IMR-90 (cell line): ENCODE measurements at places on chromosomes 1 and 21. TPM values are rescaled to one million over a fixed set of nuclear protein-coding genes. Genes with fewer than 3 reads are reported as not detected.
A peak's percentile ranks its signal among the peaks of the same experiment; 100 is the strongest.

GRCh38 chr1:229726061-229726460 is 100.0 kb downstream of the URB2 start:
- DNase-seq: no peak

SLC9A1 gene
- polyA plus RNA-seq: 20.5 and 21.2 TPM in 2 replicates

DNA sequence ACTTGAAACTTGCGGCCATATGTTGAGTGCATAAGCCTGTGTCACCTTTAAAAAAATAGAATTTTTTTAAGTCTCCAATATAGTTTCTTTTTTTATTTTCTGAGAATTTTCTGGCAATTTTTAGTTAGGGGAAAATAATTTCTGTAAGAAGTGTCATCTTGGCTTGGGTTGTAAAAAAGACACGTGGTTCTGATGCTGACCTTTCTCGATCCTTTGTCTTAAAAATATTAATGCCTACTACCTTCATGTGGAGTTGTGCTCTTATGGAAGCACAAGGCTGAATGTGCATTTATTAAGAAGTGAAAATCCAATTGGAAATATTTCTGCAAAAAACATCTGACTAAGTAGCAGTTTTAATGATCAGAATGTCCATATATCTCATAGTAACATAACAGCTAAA is 3.5 kb downstream of the ELAVL4 start:
- no peak for DNase-seq

- no peak for DNase-seq
Measured at GRCh38 chr1:39370602-39371001, 120.8 kb upstream of the BMP8A start.

GRCh38 chr21:42056468-42056867 is 14.6 kb upstream of the UMODL1 start:
- DNase-seq: peak; percentile 18

DNA sequence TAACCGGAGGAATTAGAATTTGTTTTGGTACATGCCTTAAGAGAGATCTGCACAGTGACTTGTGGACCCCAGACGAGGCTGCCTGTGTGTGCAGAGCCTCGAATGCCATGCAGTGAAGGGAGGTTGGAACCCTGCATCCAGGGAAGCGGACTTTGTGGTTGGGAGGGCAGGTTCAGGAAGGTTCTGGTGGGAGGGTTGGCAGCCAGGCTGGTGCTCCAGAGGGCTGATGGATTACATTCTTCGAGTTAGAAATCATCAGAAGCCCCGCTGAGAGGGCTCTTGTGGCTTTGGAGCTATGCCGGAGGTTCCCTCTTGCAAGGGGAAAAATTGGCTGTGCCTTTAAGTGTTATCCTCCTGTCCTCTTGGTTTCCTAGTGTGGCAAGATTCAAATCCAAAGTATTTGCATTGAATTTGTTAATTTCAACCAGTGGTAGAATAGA is 21.1 kb downstream of the ROR1 start:
- DNase-seq: peak; percentile 28

- DNase-seq: no peak
Measured at GRCh38 chr1:42783092-42783491, 1.7 kb upstream of the TMEM269 start.

GRCh38 chr1:225748529-225748928 is 29.1 kb upstream of the SRP9 start:
- no peak for DNase-seq

GRCh38 chr1:166169182-166169581 is 2.4 kb upstream of the FAM78B start:
- no peak for DNase-seq

DNA sequence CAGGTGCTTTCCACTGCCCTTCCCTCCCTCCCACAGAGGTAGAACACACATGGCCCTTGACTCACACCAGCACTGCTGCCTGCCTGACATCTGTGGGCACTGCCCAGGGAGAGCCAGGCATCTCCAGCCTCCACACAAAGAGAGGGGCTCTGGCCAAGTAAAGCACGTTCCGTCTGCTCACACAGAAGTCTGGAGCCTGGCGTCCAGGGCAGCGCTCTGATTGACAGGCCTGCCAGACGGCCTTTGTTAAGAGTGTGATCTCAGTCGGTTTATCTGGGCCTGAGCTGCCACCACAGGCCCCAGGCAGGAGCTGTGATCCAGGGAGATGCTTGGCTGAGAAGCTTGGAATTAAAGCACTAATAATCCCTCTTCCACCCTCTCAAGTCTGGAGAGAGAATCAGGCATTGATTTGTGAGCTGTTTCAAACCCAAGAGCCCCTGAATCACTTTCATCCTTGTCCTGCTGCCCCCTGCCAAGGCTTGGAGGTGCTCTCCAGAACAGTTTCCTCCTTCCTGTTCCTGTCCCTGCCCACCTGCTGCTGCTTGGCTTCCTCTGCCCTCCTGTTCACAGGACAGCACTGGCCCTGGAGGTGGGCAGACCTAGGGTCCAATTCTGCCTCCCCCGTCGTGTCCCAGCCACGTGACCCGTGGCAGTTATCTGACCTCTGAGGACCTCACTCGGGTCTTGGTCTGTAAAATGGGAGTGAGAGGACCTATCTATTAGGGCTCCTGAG is 3.7 kb downstream of the DMRTB1 start:
- DNase-seq: no peak

- DNase-seq: no peak
Measured at GRCh38 chr1:244066954-244067716, 16.1 kb downstream of the ZBTB18 start.

RHEX gene
- not detected in 2 replicates for polyA plus RNA-seq

- DNase-seq: no peak
Measured at GRCh38 chr1:27307874-27308598, 13.9 kb upstream of the TMEM222 start.

- DNase-seq: peak; percentile 35
Measured at GRCh38 chr1:211648980-211649934, 26.2 kb downstream of the NEK2 start.

PFKFB2 gene
- polyA plus RNA-seq: 0.53 and 0.62 TPM in 2 replicates

DNA sequence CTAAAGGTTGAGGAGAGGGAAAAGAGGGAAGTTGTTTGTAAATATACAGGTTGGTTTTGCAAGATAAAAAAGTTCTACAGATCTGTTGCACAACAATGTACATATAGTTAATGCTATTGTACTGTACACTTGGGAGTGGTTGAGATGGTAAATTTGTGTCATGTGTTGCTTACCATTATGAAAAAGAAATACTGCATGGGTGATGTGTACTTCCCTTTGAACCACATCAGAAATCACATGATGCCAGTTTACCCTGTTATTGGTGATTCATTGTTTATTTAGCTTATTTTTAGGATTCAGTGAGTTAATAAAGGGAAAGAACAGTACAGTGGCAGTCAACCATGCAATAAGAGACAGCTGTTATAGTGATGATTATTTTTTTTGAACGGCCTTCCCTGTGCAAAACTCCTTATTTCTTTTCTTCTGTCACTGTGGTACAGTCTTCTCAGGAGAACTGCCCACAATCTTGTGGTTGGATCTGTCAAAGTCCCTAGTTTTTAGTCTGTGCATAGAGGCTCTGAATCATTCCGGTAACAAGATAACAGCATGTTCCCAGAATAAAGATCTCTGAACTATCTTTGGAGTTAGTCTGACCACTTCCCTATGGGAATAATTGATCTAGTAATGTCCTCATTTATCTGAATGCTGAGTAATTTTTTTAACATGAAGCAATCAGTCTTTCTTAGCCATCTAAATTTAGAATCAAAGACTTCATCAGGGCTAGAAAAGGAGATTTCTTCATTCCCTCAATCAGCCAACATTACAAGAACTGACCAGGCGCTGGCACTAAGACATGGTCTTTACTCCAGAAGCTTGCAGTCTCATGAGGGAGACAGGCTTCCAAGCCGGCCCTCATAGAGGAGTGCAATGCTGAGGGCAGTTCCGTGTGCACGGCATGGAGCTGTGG is 84.2 kb downstream of the SH3GLB1 start:
- peak; percentile 86 for DNase-seq

DNA sequence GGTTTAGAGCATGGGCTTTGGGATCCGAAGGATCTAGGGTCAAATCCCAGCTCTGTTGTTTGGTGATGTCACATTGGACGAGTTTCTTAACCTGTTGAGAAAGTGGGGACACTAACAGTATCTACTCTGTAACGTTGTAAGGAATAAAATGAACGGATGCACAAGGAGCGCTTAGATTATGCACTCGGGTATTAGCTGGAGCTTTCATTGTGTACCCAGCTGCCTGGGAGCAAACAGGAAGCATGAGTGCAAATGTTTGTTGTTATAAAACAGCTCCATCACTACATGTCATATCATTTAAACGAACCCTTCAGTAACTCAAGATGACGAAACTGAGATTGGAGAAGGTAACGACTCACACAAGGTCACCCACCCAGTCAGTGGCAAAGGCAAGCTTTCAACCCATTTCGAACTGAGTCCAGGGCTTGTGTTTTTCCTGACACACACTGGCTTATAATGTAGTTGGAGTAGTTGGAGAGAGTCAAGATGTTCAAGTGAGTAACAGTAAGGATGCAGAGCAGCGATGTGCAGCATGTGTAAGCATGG is 16.2 kb upstream of the SLC6A17 start:
- DNase-seq: peak; percentile 8

DNA sequence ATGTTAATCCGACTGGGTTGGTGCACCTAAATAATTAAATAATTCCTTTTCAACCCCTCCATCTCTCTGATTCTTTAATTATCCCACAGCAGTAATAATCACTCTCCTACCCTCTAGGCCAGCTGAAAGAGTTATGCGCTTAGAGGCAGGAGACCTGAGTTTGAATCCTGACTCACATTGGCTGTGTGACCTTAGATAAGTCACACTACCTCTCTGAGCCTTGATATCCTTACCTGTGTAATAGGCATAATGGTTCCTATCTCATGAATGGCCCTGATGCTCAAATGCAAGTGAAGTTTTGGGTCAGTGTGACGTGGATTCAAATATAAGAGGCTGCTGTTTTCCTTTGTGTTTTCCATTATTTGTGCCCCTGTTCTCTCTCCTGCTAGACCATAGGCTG is 8.1 kb downstream of the MYOM3 start:
- no peak for DNase-seq

RAB4A gene
- 23.9 and 25.6 TPM in 2 replicates for polyA plus RNA-seq

- no peak for DNase-seq
Measured at GRCh38 chr1:32863881-32864245, 6.8 kb downstream of the FNDC5 start.

- DNase-seq: no peak
Measured at GRCh38 chr1:39026866-39027507, 837 bp downstream of the NDUFS5 start.

GUCA2B gene
- polyA plus RNA-seq: not detected in 2 replicates

CFAP107 gene
- not detected in 2 replicates for polyA plus RNA-seq

RHCE gene
- 0.39 and 0.62 TPM in 2 replicates for polyA plus RNA-seq

DNA sequence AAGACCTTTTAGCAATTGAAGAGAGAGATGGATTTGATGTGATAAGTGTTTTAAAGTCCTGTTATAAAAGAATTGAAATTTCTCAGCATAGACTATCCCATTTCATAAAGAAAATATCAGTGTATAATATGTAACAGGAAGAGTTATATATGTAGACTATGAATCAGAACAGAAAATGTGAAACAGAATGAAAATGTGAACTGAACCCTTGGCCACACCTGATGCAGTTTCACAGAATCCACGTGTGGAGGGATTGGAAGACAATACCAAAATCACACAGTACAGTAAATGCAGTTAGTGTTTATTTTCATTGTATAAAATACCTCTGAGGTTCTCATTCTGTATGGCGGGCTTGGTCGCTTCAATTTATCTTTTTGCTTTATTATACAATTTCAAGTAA is 9.9 kb upstream of the SLAMF1 start:
- no peak for DNase-seq

DNA sequence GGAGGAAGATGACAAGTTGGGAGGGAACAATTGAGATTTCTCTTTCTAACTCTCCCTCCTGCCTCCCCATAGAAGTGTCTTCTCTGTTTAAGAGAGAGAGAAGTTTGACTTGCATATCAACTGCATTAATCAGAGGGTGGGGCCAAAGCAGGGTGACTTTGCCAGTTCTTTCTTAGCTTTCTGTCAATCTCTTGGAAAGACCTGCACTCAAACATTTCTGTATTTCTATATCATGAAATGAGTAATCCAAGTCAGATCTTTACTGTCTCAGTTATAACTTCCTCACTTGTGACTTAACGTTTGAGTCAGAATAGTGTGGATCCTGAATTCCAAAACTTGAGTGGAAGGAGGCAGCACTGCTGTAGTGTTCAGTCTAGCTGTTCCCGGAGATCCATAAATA is 180.8 kb upstream of the KCNK2 start:
- DNase-seq: peak; percentile 78

DNA sequence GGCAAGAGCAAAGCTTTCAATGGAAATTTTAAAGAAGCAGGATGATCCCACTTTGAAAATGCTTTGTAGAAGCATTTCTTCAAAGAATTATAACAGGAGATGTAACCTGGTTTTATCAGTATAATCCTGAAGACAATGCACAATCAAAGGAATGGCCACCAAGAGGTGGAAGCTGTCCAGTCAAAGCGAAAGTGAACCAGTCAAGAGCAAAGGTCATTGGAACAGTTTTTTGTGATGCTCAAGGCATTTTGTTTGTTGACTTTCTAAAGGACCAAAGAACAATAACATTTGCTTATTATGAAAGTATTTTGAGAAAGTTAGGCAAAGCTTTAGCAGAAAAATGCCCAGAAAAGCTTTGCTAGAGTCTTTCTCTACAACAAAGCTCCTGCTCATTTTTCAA is 5.5 kb upstream of the CD84 start:
- no peak for DNase-seq

GRCh38 chr1:46437723-46438122 is 43.6 kb downstream of the FAAH start:
- DNase-seq: no peak

- peak; percentile 57 for DNase-seq
Measured at GRCh38 chr1:9867408-9868243, 42.4 kb downstream of the CTNNBIP1 start.

DNA sequence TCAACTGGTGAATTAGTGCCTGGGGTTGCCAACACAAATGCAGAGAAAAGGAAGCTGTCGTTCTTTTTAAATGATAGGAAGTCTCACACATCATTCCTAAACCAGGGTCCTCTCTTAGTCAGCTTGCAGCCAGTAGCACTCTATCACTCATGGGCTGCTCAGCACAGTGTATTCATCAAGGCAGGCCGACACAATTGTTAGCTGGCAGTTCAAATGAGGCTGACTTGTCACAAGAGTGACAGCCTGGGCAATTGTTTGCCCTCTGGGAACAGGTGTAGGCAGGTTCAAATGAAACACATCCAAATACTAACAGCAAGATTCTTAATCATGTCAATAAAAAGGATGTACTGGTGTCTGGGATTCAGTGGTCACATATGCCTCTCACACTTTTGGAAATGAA is 76.9 kb downstream of the ERICH3 start:
- no peak for DNase-seq
